ENCODE measurements at places on chromosomes 3 and 15. TPM values are rescaled to one million over a fixed set of nuclear protein-coding genes. Genes with fewer than 3 reads are reported as not detected.

DNA sequence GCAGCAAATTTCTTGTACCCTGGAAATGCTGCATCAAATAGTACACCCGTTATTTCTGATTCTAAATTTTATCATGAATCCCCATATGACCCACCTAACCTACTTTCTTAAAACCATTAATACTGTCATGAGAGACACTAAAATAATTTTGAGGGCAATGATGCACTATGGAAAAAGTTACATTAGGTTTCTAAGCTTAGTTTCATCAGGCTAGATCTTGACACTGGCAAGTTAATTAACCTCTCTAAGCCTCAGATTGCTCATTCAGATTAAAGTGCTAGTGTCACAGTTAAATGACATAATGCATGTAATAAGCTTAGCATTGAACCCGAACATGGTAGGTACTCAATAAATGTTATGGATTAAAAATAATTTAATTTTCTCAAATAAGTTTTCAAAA, 8.2 kb downstream of the GOLIM4 start:
- no peak for DNase-seq

The TEX9 gene
- total RNA-seq = 20.5 TPM

GRCh38 chr3:188693435-188693834, 478.3 kb upstream of the TPRG1 start:
- DNase-seq = no peak

DNA sequence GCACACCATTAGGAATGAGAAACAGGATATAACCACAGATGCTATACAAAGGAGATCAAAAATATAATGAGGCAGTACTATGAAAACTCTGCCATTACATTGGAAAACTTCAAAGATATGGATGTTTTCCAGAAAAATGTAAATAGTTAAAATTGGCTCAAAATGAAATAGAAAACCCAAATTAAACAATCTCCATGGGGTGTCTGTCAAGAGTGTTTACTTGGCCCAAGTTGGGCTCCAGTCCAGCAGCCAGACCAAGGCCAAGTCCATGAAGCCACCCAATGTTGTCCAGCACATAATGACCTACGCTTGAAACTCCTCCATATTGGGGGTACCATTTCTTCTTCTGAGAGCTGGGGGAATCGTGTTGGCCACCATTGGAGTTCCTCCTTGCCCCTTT, 37.1 kb downstream of the CTXND1 start:
- DNase-seq = no peak

The STRIT1 gene
- not detected for total RNA-seq

GRCh38 chr3:102712896-102713295, 278.1 kb downstream of the ZPLD1 start:
- no peak for DNase-seq

DNA sequence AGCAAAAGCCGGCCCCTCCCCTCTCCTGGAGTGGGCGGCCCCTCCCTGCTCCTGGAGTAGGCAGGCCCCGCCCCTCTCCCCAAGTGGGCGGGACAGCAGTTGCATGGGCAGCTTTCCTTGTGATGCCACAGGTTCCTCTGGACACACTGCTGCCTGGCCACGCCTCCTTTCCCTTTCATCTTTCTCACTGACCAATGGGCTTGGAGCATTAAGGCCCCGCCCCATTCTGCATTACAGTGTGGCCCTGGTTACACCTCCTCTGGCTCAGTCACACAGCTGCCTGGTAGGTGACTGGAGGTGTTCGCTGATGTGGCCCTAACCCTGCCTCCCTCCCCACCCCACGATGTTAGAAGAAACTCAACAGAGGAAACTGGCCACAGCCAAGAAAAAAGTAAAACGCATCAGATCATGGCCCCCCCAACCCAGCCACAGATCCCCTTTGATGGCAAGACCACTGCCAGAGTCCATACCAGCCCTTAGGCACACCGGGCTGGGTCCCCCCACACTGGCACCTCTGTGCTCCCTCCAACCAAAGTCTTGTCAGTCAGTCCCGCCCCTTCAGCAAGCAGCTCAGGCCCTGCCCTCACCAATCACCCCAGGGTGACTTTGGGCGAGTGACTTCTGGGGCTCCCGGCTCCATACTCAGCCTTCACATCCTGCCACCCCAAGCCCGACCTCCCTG, 84.3 kb downstream of the ADAMTS7 start:
- no peak for DNase-seq

DNA sequence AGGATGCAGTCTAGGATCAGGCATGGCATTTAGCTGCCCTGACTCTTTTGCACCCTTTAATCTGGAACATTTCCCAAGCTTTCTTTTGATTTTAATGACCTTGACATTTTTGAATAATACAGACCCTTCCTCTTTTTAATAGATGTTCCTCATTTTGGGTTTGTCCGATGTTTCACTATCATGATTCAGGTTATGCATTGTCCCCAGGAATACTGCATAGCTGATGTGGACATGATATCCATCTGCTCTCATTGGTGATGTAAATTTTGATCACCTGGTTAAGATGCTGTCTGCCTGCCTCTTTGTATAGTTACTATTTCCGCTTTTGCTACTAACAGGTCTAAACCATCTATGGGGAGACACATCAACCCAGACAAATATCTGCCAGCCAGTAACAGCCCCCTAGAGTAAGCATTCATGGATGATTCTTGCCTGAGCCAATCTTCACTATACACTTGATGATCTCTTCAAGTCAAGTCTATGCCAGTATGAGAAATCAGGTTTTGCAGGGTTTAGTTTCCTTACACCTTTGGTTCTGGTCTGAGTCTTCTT, 50.6 kb upstream of the ULK4 start:
- DNase-seq = no peak

GRCh38 chr3:65936908-65937638, 101.6 kb downstream of the MAGI1 start:
- DNase-seq = no peak

The SERPINI2 gene
- 0.55 TPM for total RNA-seq

GRCh38 chr3:134250717-134251220, at the start of gene RYK:
TSS of gene RYK (minus strand) at chr3:134250859. CDS start at chr3:134250654, 205 bp downstream.
- peak; percentile 83 for DNase-seq

DNA sequence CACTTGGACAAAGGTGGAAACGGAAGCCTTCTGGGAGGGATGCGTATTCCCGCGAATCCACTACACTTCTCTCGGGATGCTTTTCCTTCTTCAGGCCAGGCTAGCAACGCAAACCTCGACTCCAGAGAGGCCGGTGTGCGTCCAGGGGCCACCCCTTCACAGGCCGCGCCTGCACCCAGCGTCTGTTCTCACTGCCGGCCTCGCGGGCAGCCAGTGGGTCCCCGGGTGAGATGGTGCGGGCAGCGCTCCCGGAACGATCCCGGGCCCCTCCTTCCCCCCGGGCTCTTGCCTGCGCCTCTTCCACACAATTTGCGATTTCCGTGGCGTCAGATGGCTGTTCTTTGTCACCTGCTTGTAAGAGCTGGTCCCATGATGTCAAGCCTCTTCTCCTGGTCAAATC, 27.3 kb downstream of the GABRA5 start:
- no peak for DNase-seq

- DNase-seq = no peak
Measured at GRCh38 chr3:21989341-21990042, 238.5 kb upstream of the ZNF385D start.

GRCh38 chr3:58065700-58066167, 57.5 kb downstream of the FLNB start:
- DNase-seq = no peak

GRCh38 chr3:108883373-108883772, 60.8 kb downstream of the TRAT1 start:
- DNase-seq = no peak

DNA sequence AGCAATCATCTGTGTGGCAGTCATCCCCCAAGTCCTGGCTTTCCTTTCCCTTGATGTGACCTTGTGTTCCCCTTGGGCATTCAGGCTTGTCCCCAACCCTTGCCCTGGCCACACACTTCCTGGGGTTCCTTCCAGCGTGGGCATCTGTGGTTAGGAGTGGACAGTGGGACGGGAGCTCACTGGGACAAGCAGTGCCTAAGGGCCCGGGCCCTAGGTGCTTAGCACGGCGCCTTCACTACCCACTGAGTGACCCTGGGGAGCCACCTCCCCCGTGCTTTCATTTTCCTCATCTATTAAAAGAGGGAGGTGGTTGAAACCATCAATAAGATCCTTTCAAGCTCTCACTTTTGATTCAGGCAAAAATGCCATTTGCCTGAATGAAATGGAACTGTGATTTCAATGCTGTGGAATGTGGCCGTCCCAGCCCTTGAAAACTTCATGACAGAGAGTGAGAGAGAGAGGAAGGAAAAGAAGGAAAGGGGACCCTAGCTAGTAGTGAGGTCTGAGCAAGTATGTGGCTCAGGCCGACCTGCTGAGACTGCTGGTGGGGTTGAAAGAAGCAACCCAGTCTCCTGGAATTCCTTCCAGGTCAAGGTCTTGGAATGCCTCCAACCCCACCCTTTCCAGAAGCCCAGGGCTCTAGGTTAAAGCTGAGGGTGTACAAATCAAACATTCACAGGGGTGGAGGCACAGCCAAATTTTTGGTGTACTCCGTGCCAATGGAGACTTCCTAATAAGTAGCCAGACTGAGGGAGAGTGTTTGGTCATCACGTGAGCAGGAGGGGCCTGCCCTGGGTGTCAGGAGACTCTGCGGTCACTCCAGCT, 302.9 kb downstream of the TLE3 start:
- DNase-seq = no peak

- DNase-seq = no peak
Measured at GRCh38 chr3:150469931-150470740, 62.0 kb downstream of the TSC22D2 start.

DNA sequence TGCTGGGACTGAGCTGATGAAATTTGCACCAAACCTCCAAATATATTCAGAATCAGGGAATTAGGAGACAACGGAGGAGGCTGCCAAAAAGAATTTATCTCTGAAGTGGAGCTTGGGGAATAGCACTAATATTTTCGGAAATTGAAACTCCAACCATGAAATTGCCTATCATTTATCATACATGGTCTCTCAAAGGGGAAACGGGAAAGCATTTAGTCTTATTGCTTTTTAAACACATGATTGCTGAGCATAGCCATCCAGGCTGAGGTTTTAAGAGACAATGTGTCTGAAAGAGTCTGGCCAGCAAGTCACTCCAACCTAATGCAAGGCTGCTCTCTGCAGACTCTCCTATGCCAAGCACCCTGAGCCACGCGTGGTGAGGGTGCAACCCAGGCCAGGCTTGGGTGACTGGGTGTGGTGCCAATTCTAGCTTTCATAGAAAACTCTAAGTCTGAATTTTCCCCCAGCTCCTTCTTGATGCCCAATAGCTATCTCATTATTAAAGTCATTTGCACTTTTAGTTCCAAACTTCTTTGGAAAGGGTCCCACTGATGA, 200.2 kb downstream of the RPLP1 start:
- DNase-seq = peak; percentile 4

The LTK gene
- total RNA-seq = 0.73 TPM

- DNase-seq = no peak
Measured at GRCh38 chr3:16913264-16913580, 28.5 kb downstream of the PLCL2 start.

- DNase-seq = no peak
Measured at GRCh38 chr3:36443028-36443686, 62.9 kb downstream of the STAC start.

DNA sequence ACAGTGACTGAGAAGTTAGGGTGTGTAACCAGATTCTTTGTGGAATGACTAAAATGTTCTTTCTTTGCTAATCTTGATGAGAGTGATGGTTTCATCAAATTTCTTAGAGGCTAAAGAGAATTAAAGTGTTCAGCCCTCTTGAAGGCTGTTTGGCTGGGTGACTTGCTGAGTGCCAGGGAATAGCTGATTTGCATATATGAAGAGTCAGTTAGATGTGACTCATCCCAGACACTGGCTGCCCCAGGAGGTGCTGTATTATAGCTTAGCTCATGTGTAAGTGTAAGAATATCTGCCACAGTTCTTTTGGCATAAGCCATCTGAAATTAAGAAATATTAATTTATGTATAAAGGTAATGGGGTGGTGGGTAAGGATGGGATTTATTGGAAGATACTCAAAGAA, 535.1 kb downstream of the NLGN1 start:
- no peak for DNase-seq

The GRIP2 gene
- 2.3 TPM for total RNA-seq

GRCh38 chr15:66065325-66065724, 188.2 kb downstream of the MEGF11 start:
- no peak for DNase-seq

The CCDC54 gene
- total RNA-seq = not detected

The NR1I2 gene
- 1.2 TPM for total RNA-seq

DNA sequence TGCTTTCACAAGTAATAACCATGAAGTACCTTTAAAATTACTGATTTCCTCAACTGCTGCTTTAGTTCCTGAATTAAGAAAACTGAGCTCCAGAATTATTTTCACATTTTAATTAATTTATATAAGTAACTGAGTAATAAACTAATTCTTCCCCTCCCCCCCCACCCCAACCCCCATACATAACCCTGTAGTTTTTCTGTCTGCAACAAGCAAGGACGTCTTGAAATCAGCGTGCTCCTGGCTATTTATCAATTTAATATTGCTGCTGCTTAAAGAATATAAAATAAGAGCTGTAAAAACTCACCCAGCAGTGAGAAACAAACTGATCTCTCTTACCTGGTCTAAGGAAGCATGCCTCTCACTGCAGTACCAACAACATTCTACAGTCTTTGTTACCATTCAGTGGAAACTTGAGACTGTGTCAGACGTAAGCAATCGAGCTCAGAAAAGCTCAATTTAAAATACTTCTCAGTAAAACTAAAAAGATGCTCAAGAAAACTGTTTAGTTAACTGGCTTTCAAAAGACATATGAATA, 121.0 kb downstream of the TFDP2 start:
- DNase-seq = no peak

The ZBTB38 gene
- total RNA-seq = 121 TPM

The KNG1 gene
- total RNA-seq = not detected

- DNase-seq = no peak
Measured at GRCh38 chr15:93553167-93553935, 464.3 kb upstream of the RGMA start.

GRCh38 chr3:111045564-111045963, 26.1 kb upstream of the NECTIN3 start:
- no peak for DNase-seq
